Smooth muscle cell of the brain vasculature (primary cell): ENCODE measurements at places on chromosomes 11 and 22.

GRCh38 chr22:43828998-43829782 is 17.1 kb upstream of the EFCAB6 start:
- DNase-seq, result no peak

GRCh38 chr11:1652026-1652425 is 22.5 kb downstream of the KRTAP5-5 start:
- no peak for DNase-seq

- no peak for DNase-seq
Measured at GRCh38 chr22:48961705-48962104, 866.0 kb downstream of the BRD1 start.

GRCh38 chr11:104843150-104843836 is 55.0 kb downstream of the CASP12 start:
- no peak for DNase-seq

GRCh38 chr22:39175353-39176142 is 23.1 kb upstream of the CBX7 start:
- no peak for DNase-seq
